ENCODE measurements at places on chromosomes 7 and 10. TPM values are rescaled to one million over a fixed set of nuclear protein-coding genes. Genes with fewer than 3 reads are reported as not detected.

DNA sequence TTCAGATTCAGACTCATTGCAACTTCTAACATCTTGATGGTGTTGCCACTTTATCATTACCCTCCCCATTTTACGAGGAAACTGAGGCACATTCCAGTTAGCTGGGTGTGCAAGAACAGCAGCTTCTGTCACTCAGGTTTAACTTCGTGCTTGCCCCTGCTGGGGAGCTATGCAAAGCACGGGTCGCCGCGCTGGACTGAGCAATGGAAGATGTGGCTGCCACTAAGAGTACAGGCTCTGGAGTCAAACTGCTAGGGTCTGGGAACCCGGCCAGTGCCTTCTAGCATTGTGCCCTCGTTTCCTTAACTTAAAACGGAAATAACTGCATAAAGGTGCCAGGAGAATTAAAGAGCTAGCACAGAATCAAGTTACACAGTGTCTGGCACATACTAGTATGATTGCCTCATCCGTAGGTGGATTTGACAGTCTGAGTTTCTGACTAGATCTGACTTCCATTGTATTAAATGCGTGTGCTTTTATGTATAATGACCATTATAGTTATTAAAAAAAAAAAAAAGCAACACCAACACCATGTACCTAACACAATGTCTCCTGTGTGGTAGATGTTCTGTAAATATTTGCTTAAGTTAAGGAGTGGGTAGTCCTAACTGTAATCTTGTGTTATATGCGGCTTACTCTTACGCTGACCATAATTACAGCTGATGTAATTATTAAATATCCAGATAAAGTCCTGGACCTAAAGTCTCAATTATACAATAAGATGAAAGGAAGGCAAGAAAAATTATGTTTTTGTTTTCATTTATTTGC is 842 bp downstream of the ZNF22 start:
- peak; percentile 68 for DNase-seq

- no peak for DNase-seq
Measured at GRCh38 chr7:55060085-55060484, 41.3 kb downstream of the EGFR start.

DNA sequence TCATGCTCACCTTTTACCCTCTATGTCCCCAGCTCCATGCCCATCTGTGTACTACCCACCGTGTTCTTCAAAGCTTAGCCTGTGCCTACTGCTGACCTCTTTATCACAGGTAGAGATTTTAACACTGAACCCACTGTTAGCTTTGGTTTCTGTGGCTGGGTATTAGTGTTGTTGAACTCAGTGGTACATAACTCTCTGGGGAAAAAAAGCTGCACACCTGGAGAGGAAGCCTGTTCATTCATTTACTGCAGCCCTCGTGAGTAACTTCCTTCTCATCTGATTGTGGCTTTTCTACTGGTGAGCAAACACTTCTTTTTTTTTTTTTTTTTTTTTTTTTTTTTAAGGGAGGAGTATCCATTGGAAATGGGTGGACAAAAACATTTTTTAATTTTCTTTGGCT is 326.3 kb downstream of the CCSER2 start:
- DNase-seq, result no peak

GRCh38 chr10:90813594-90814365 is 44.1 kb downstream of the HTR7 start:
- no peak for DNase-seq

- DNase-seq, result no peak
Measured at GRCh38 chr10:28845009-28845682, 167.8 kb downstream of the BAMBI start.

DNA sequence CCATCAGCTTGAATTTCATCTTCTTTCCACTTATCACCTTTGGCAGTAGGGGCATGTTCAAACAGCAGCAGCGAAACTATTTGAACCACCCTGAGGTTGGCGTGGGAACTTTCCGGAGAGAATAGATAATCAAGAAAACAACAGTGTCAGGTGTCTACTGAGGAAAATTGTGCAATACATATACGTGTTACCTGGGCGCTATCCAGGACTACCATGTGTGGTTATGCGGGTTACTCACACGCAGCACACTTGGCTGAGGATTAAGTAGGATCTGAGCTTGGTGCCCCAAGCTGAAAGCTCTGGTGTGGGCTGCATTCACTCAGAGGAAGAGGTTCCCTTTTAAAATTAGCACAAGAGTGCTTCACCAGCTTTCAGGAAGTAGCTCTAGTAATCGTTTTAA is 8.8 kb upstream of the ABI1 start:
- DNase-seq, result no peak

DNA sequence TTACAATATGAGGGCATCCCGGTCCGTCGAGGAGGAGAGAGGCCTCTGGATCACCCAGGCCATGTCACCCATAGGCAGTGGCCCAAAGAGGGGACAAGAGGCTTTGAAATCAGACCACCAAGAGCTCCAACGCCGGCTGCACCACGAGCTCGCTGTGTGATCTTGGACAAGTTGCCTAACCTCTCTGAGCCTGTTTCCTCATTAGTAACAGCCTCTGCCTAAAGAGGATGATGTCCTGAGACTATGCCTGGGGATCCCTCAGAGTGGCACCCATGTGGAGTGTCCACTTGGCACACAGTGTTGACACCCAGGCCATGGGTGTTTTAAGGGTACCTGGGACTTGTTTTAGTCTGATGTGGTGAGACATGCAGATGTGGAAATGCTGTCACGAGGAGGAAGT is 50.8 kb downstream of the MICALL2 start:
- no peak for DNase-seq

GRCh38 chr10:101580486-101581399 is 7.3 kb downstream of the POLL start:
- DNase-seq, result no peak

GRCh38 chr10:11263767-11264166 is 246.1 kb downstream of the CELF2 start:
- no peak for DNase-seq

- no peak for DNase-seq
Measured at GRCh38 chr7:148524479-148525224, 65.9 kb upstream of the C7orf33 start.

- DNase-seq, result no peak
Measured at GRCh38 chr7:142303650-142304049, 45.8 kb upstream of the PRSS58 start.

- DNase-seq, result no peak
Measured at GRCh38 chr7:101651112-101651511, 22.0 kb upstream of the MYL10 start.

DNA sequence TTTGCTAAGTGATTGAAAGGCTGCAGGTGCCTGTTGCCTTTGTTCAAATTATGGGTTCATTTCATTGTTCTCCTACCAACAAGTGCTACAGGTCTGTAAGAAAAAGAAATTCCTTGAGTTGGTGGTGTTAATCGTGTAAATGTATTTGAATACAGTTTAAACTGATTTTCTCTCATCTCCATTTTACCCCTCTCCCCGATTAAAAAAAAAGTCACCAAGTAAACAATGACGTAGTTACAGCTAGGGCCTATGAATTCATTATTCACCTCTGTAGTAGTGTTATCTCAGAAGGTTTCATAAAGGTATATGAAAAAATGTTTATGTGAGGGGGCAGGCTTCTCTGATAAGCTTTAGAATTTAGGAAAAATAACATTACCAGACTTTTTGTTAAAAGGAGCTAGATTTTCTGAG is 1.1 kb downstream of the REEP3 start:
- no peak for DNase-seq

GRCh38 chr7:47546733-47547494 is 35.0 kb downstream of the TNS3 start:
- no peak for DNase-seq

DNA sequence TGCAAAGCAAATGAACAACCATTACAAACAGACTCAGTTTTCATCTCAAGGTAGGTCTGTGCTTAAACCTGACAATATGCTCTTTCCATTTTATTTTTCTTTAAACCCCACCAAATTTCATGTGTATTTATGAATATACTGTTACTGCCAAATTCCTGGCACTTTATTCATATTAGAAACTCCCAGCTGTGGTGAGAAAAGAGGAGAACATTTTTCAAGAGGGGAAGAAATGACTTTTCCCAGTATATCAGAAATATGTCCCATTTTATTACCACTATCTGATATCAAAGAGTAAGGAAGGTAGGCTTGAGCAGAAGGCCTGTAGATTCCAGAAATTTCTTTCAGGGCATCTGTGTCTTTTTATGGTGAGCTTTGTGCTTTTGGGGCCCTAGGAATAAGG is 189.6 kb downstream of the ADAM12 start:
- no peak for DNase-seq

- DNase-seq, result no peak
Measured at GRCh38 chr7:37344886-37345579, 103.6 kb downstream of the ELMO1 start.

DNA sequence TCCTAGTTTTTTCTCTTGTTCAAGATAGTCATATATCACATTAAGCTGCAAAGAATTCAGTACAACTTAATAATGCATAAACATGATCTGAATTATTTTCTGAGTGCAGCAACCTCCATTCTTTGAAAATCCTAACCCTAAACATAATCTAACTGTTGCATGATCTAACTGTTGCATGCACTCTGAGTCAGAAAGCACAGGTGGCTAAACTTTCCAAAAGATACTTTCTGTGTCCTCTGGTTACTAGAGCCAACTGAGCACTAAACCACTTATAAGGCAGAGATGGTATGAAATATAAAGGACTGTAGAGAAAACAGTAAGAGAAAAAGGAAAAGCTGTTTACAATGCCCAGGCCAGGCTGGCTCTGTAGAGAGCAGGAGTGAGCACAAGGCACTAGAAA is 23.0 kb upstream of the FAM133B start:
- no peak for DNase-seq

DNA sequence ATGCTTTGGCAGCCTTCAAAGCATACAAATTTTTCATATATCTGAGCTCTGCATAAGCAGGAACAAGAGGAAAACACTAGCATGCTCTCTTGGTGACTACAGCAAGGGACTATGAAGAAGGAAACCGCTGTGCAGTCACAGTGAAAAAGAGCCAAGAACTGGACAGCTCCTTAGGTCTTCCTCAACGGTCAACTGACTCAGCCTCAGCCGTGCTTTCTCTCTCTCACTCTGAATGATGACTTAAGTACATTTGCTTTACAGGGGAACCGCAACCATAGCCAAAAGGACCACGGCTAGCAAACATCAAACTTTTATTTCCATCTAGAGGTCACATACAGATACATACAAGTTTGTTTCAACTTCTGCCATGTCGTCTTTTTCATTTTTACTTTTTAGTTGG is 69.9 kb downstream of the HYCC1 start:
- no peak for DNase-seq

DNA sequence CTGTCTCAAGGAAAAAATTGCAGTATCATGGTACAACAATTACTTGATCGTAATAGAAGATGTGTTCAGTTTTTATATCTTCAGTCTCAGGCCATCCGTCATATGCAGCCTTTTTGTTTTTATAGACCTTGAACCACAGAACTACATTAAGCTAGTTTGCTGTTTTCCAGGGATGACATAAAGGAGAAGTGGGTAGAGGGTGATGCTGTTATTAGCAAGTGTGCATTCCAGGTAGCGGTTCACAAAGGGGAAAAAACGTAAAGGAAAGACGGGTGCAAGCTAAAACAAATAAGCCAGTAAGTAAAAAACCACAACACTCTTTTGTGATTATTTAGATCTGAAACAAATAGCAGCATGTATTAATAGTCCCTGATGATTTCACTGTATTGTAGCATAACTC is 71.7 kb downstream of the BMPR1A start:
- no peak for DNase-seq

GRCh38 chr10:112429654-112430230 is 17.0 kb downstream of the ZDHHC6 start:
- DNase-seq, result no peak

GRCh38 chr7:184294-185264 is 7.8 kb upstream of the FAM20C start:
- no peak for DNase-seq

DNA sequence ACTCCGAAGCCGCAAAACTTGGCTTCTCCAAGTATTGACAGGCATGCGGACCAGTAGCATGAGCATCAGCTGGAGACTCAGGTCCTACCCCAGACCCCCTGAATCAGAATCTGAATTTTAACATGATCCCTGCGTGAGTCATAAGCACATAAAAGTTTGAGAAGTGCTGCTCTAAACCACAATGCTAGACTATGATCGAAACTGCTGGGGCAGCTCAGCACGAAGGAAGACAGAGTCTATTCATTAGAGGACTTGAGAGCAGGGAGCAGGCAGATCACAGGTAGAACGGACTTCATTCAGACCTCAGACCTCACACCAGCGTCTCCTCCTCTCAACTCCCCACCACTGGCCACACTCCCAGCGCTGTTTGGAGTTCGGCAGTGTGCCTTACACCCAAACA is 16.9 kb downstream of the CAMK2G start:
- DNase-seq, result no peak

DNA sequence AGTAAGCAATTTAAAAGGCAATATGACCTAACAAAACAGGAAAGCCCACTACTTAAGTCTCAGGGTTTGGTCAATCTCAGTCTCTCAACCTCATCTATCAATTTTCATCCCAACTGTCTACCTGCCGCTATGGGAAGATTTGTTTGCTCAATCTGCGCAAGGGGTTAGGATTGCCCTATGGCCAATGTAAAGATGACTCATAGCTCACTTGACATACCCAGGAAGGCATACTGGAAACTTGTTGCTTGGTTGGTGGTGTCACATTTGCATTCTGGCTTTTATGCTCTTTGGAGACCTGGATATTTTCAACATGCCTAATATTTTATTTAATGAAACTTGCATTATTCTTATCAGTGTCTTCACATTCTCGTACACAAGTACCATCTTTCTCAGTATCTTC is 78.1 kb upstream of the TMEM196 start:
- no peak for DNase-seq

DNA sequence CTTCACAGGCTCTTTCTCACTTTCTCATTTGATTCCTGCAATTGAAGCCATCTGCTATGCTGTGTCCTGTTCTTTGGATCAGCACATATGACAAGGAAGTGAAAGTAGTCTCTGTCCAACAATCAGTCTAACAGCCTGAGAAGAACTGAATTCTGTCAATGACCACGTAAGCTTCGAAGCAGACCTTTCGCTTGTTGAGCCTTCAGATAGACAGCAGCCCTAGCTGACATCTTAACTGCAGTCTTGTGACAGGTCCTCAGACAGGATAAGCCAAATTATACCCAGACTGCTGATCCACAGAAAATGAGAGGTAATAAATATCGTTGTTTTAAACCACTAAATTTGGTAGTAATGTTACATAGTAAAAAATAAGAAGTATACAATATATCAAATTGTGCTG is 691.0 kb upstream of the LRRTM3 start:
- DNase-seq, result no peak

GRCh38 chr7:150874401-150875198 is 22.3 kb downstream of the AOC1 start:
- no peak for DNase-seq

GRCh38 chr7:77747718-77748117 is 50.5 kb downstream of the TMEM60 start:
- DNase-seq, result no peak

- DNase-seq, result no peak
Measured at GRCh38 chr7:76091506-76091905, 43.6 kb downstream of the MDH2 start.

- DNase-seq, result no peak
Measured at GRCh38 chr7:129122751-129123509, 21.6 kb upstream of the TSPAN33 start.

GRCh38 chr10:28624351-28624750 is 53.0 kb upstream of the BAMBI start:
- DNase-seq, result no peak

- no peak for DNase-seq
Measured at GRCh38 chr7:94423863-94424735, 29.4 kb downstream of the COL1A2 start.

PRPS1L1 gene
- total RNA-seq, result not detected

STK31 gene
- total RNA-seq, result 0.08 TPM

TMUB1 gene
- total RNA-seq, result 43.5 TPM

GSTO2 gene
- total RNA-seq, result 0.08 TPM

SLC26A3 gene
- total RNA-seq, result not detected

Measured in SJCRH30 (cell line).